ENCODE measurements at places on chromosomes 3 and 15.

DNA sequence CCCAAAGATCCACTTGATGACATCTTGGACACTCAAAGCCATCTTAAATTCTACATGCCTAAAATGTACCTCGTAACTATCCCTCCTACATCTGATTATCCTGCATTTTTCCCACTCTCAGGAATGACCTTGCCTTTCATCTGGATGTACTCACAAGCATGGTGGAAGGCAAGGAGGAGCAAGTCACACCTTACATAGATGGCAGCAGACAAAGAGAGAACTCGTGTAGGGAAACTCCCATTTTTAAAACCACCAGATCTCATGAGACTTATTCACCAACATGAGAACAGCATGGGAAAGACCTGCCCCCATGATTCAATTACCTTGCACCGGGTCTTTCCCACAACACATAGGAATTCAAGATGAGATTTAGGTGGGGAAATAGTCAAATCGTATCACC is 616.0 kb downstream of the MCTP2 start:
- no peak for DNase-seq

- no peak for DNase-seq
Observed at GRCh38 chr15:69424001-69424400, 9.9 kb downstream of the KIF23 start.

DNA sequence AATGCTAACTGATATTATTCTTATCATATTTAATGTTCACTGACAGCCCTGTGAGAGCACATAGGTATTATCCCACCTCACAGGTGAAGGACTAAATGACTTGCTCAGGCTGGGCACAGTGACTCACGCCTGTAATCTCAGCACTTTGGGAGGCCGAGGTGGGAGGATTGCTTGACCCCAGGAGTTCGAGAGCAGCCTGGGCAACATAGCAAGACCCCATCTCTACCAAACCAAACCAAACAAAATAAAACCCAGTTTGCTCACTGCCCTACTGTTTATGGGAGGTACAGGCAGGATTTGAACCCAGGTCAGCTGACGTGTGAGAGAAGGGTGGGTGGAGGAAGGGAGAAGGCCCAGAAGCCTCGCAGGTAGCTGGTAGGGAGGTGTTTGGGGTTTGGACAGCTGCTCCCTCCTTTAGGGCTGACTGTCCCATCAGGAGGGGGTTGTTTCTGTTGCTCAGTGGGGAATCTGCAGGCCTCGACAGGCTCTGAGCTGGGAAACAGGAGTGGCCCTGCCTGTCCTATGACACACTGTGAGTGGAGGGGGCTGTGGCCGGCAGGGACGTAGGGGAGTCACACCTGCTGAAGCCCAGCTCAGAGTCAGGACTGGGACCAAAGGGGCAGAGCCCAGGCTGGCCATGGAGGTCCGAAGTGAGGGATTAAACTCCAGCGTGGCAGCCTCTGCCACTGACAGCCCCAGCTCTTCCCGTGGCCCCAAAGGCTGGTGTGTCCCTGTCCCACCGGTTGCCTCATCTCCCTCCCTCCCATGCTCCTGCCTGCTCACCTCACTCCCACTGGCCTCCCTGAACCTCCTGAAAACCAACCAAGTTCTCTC is 25.3 kb downstream of the BHLHE40 start:
- no peak for DNase-seq

DNA sequence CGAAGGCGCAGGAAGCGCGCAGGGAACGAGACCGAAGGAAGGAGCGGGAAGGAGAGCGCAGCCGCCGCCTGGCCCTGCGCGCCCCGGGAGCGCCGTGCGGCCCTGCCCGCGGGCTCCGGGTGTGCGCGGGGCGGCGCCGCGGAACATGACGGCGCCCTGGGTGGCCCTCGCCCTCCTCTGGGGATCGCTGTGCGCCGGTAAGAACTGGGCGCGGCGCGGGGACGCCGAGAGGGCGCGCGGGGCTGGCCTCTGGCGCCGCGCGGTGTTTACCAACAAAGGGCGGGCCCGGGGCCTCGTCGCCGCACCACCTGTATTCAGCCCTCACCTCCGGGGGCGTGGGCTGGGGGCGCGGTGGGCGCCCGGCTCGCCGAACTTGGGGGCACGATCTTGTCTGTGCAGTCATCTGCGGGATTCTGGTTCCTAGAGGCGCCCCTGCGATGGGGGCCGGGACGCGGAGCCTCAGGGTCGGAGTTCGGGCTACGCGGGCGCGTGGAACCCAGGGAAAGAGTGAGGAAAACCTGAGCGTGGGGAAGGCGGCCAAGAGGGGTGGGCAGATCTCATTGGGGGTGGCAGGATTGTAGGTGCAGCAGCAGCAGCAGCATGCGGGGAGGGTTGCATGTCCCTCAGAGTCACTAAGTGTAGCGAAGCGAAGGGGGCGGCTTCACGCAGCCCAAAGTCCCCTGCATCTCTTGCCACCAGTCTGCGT is 641 bp downstream of the ACVR2B start:
- no peak for DNase-seq

DNA sequence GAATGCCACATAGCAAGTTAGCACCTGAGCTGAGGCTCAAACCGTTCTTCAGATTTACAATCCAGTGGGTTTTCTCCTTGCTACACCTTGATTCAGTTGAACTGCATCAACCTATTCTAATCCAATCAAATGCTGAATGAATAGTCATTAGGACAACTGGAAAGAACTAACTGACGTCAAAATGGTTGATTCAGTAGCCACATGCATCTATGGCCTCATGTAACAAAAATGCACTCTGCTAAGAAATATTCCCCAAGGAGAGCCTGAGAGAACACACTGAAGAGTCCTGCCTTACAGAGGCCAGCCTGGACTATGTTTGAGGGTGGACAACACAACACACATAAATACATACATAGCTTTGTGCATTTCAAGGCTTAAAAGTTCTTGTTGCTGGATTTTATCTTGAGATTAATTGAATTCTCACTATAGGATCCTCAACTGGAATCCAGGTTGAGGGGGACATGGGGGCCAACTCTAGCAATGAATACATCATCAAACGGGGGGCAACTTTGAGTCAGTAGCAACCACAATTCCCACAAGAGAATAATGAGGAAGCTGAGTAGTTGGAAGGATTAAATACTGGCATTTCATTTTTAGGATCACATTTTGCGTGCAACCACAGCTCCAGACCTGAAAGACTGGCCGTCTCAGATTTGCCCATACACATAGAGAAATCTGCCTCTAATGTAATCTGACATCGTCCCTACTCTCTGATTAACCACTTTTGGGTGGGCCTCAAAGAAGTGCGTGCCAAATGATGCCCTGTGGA is 280.2 kb upstream of the ICE2 start:
- no peak for DNase-seq

GRCh38 chr3:36707623-36708409 is 56.5 kb downstream of the DCLK3 start:
- no peak for DNase-seq

DNA sequence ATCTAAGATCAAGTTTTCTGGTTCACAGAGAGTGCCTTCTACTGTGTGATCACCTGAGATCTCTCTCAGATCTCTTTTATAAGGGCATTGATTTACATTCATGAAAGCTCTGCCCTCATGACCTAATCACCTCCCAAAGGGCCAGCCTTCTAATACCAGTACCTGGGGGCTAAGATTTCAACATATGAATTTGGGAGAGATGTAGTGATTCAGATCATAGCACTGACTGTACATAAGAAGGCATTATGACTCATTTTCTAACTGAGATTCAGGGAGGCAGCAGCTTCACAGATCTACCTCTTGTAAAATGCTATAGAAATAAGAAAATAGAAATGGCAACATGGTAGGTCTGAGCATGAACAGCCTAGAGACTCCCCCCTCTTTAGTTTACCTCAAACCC is 39.6 kb downstream of the VGLL3 start:
- DNase-seq = no peak

GRCh38 chr3:10600726-10601125 is 95.3 kb upstream of the ATP2B2 start:
- DNase-seq = no peak

DNA sequence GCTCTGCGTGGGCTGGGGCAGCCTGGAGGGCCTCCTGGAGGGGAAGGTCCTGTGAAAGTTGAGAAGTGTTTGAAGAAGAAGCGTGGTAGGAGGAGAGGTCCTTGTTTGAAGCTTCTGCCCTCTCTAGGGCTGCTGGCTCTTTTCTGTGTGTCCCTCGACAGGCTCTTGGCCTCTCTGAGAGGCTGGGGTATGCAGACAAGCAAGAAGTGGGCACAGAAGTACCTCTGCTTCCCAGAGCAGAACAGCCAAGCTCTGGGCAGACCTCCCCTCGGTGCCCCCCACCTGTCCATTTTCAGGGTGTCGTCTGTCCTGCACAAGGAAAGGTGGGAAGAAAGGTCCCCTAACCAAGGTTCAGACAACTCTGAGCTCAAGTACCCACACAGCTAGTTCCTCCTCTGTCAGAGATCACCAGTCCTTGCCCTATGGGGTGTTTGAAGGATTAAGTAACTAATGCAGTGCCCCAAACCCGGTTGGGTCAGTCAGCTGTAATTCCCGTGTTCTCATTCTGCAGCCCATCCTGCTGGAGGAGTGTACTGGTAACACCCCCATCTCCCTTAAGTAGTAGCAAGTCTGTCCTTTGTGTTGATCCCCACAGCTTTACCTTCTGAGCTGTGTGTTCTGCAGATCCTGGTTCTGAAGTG is 6.3 kb downstream of the CSK start:
- DNase-seq = no peak

GRCh38 chr3:141074529-141074928 is 23.4 kb downstream of the SPSB4 start:
- DNase-seq = no peak

GRCh38 chr15:87959662-87960061 is 296.9 kb downstream of the NTRK3 start:
- DNase-seq = no peak

DNA sequence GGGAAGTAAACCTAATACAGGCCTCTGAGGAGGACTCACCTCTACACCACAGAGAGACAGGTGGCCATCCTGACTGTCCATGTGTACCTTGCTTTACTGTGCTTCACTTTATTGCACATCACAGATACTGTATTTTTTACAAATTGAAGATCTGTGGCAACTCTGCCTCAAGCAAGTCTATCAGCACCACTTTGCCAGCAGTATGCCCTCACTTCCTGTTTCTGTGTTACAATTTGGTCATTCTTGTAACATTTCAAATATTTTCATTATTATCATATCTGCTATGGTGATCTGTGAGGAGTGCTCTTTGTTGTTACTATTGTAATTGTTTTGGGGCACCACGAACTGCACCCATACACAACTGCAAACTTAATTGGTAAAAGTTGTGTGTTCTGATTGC is 78.0 kb downstream of the BBX start:
- DNase-seq = no peak

- no peak for DNase-seq
Observed at GRCh38 chr15:88606070-88606794, 14.9 kb upstream of the AEN start.

- no peak for DNase-seq
Observed at GRCh38 chr3:52053307-52054304, 2.8 kb downstream of the DUSP7 start.
